Stimulated activated CD8-positive, alpha-beta memory T cell treated with anti-CD3 and anti-CD28 coated beads, Interleukin-4, amount 100 ng/mL, for 1 hour (primary cell): ENCODE measurements at places on chromosomes 12 and 14.

DNA sequence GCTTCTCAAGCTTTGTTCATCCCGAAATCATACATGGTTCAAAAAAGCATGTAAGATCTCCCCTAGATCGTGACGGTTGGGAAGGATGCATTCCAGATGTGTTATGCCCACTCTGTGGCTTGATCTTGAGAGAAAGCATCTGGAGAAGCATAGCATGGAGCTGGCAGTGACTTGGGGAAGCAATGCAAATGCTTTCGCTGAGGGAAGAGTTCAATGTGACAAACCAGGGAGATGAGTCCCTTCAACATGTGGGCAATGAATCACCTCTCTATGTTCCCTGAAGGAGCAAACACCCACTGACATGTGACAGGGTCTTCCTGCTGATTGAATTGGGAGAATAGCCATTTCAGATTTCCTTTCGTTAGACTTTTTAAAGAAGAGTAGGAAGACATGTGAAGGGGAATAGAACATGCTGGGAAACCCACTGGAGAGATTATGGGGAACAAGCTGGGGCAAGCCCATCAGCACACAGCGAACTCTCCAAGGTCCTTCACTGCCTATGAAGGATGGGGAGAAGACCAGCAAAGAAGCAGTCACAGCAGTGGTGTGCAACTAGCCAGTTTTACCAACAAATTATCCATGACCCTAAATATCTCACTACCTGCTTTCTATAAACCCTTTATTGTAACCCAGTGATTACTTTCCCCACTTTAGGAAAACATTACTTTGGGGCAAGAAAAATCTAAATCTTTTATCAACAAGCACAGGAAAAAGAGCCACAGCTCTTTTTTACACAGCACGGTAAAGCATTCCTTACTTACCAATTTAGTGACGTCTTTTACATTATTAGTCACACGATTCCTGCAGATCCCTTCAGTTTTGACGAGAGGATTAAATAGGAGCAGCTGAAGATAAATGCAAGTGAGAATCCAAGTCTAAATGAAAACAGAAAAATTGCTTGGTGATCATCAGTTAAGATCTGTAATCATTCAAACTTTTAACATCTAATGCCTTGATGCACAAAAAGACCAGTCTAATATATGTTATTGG, 35.0 kb downstream of the KITLG start:
- DNase-seq, result no peak

DNA sequence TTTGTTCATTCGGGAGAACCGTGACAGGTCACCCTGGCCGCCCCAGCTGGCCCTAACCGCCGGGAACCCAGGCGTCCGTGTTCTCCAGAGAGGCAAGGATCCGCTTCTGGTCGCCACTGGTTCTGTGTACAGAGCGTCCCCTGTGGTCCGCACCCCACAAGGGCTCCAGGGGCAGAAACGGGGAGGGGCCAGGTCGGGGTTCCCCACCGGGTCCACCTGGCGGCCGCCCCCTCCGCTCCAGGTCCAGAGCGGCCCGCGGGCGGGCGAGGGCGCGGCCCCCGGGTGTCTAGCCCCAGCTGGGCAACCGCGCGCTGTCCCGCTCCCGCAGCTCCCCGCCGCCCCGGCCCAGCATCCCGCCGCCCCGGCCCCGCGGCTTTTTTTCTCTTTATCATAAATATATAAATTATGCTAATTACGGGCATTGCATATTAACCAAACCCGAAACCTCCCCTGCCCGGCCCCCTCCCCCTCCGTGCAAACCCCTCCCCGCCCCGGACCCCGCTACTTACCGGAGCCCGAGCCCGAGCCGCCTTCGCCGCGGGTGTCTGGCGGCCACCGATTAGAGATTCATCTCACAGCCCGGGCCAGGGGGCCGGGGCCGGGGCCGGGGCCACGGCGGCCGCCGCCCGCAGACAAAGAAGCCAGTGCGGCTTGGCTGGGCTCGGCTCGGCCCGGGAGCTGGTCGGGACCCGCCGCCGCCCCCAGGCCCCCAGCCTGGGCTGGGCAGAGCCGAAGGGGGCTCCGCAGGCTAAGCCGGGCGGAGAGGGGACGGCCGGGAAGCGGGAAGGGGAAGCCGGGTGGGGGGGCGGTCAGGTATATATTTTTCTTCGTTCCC, 512 bp downstream of the POU6F1 start:
- DNase-seq, result no peak

DNA sequence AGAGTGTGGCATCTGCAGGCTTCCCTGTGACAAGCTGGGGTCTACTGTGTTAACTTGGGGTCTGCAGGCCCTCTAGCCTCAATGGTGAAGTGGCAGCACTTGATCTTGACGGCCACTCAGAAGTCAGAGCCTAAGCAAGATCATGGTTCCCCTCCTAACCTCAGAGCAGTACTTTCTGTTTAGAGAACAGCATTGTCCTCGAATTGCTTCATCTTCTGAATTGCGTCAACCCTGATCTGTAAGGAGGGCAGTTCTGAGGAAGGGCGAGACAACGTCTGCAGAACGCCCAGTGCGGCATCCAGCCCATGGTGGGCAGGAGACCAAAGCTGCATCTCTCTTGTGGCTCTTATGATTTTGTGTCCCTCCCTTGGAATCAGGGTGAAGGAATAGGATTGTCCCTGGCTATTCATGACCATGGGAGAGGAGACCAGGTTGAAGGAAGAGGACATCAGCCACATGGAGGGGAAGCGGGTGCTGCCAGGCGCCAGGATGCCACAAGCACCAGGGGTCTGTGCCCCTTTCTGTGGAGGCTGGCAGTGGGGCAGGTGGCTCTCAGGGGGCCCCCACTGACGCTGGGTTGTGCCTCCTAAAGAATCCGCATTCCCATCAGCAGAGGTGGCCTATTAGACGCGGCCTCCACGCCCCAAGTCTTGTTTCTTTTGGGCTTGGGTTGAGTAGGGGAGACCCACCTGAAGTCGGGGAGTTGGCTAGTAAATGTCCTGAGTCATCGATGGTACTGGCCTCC, 2.2 kb downstream of the SERPINA9 start:
- no peak for DNase-seq

GRCh38 chr14:88411039-88411438, 25.6 kb downstream of the SPATA7 start:
- DNase-seq, result no peak

GRCh38 chr12:34406996-34407300, 384.7 kb downstream of the ALG10 start:
- no peak for DNase-seq
